ENCODE measurements at places on chromosomes 6 and 20. TPM values are rescaled to one million over a fixed set of nuclear protein-coding genes. Genes with fewer than 3 reads are reported as not detected.

The MYH7B gene
- 0.50 TPM for total RNA-seq

The ECT2L gene
- total RNA-seq, result 0.07 TPM

The ENPP5 gene
- 4.2 TPM for total RNA-seq

The SLC22A1 gene
- total RNA-seq, result 3.0 TPM

The CAGE1 gene
- total RNA-seq, result not detected

The FAM209B gene
- total RNA-seq, result not detected

The PRDM13 gene
- total RNA-seq, result not detected

The PHF3 gene
- 46.7 TPM for total RNA-seq

The AVP gene
- not detected for total RNA-seq

The TGM3 gene
- 1.5 TPM for total RNA-seq
